ENCODE measurements at places on chromosomes 12 and 14.

DNA sequence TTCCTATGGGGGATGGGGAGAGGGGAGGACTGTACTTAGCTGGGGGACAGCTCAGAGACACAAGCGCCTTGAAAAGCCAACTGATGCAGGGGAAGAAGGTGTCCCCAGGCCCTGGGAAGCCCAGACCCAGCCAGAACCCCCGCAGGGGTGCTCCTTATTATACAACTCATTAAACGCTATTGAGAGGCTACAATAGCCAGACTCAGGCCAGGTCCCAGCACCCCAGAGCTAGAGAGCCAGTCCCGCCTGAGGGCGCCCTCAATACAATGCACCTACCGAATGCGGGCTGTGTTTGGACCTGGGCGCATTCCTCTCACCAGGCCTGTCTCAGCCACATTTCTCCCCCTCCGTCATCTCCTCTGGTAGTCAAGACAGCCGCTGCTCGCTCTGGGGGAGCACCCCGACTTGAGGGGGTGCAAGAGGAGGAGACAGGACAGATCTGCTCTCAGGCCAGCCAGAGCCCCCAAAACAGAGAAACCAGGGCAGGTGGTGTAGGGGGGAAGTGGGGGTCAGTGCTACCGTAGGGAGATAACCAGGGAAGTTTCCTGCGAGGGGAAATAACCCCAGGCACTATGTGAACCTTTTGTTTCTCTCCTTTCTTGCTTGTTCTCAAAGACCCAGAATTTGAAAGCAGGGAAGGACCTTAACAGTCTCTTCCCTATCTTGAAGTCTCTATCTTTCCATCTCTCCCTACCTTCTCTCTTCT lies 6.1 kb upstream of the ASIC1 start:
- DNase-seq, result no peak

DNA sequence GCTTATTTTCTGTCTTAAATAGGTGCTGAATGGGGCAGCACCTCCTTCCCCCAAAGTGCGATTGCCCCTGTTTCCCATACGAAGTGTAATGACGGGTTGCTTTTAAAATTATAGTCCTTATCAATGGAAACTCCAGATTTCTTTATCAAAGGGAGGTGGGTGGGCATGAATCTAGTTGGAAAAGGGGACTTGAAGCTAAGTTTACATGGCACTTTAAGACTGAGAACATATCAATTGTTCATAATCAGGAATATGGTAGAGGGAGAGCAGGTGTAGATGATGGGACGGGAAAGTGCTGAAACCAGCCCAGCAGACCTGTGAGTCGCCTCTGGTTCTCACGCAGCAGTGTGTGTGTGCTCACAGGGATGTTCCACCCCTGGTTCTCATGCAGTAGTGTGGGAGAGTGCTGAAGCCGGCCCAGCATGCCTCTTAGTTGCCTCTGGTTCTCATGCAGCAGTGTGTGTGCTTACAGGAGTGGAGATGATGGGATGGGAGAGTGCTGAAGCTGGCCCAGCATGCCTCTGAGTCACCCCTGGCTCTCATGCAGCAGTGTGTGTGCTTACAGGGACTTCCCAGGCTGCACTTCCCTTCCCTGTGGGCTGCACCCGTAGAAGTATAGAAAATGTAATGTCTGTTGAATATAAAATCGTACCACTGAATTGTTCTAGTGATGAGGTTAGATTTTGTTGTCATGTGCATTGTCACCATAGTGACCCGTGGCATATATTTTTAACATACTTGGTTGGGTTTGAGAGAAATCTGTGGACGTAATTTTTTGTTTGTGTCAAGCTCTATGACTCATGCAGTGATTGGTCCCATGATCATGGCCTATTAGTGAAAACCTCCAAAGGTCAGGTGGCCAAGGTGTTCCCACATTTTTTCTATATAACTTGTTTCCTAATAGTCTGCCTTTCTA lies 51.6 kb downstream of the GPATCH2L start:
- DNase-seq, result no peak

DNA sequence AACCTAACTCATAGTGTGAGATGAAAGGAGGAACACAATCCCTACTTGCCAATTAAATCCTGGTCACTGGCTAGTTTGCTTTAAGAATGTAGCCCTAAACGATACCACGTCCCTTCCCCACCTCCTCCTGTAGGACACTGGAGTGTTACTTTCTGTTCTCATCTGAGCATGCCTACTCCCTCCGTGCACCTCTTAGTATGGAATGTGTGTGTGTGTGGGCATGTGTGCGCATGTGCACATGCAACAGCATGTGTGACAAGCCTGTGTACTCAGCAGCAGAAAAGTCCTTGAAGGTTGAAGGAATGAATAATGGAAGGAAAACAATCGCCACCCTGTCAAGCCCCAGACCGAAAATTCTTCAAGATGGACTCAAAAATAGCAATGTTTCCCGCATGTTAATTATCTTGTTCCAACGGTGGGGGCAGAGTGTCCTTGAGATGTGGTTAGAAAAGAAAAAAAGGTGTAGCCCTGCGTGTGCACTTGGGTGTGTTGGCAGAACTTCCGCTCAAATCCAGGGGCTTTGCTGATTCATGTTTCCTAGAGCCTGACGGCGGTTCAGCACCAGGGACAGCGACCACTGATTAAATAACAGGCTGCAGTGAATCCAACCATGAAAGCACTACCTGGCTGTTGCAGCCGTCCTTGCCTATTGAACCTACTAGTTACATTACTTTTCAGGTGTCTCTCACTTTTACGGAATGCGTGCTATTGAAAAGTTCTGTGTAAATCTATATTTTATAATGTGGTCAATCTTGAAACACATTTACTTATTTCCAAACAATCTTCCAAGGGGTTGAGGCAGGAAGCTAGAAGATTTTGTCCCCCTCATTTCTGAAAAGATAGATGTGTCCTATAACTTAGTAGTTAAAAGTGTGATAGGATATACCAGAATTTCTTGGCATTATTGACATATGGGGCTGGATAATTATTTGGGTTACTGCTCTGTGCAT lies 79.8 kb downstream of the SRRM4 start:
- DNase-seq, result peak; percentile 90

DNA sequence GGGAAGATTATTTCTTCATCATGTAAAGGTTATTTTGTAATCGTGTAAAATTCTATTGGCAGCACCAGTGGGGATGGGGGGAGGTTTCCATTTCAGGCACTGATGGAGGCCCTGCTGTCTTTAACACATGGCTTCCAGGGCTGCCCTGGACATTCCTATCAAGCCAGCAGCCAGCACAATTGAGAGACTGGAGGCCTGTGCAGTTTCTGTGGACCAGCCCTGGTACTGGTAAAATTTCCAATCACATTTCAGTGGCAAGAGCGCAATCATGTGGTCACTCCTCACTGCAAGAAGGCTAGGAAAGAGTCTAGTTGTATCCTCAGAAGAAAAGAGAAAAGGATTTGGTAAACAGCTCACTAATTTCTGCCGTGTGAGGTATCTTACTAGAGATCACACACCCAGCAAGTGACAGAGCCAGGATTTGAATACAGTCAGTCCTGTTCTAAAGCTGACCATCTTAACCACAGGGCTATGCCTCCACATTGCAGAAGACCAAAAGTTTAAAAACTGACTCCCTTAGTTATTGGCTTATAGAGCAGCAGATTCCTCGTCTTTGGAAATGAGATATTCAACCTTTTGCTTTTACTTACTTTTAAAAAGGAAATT lies 179.4 kb upstream of the ARHGAP5 start:
- DNase-seq, result no peak

DNA sequence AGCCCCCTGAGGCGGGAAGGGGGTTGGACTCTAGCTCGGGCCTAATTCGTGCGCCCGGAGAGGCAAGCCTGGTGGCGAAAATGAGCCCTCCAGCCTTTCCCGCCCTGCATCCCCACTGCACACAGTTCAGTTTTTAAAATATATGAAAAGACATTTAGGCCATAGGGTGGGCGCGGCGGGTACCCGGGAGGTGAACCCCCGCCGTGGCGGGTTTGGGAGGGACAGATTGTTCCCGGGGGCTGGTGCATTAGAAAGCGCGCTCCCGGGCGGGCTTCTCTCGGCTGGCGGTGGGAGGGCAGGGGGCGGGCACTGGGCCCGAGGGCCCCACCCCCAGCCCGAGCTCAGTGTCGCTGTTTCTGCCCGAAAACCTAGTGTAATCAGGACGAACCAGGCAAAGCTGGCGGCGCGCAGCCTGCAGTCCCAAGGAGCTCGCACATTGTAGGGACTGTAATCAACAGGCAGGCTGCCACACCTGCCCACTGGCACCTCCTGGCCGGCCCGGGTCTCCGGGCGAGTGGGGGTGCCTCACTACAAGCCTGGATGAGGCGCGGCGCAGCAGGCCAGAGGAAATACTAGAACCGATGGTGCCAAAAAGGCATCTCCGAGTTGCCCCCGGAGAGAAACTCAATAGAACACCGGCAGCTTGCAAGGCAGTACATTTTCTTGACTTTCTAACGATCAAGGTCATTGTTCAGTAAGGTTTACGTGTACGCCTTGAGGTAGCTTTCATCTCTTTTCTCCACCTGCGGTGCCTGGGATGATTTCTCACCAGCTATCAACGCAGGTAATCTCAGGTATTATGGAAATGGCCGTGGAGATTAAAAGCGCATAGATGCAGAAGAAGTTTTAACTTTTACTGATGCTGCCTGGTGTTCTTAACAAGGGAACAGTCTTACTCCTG lies 764 bp upstream of the SPTB start:
- peak; percentile 74 for DNase-seq

- no peak for DNase-seq
Measured at GRCh38 chr14:38553586-38553985, 297.7 kb upstream of the CLEC14A start.

DNA sequence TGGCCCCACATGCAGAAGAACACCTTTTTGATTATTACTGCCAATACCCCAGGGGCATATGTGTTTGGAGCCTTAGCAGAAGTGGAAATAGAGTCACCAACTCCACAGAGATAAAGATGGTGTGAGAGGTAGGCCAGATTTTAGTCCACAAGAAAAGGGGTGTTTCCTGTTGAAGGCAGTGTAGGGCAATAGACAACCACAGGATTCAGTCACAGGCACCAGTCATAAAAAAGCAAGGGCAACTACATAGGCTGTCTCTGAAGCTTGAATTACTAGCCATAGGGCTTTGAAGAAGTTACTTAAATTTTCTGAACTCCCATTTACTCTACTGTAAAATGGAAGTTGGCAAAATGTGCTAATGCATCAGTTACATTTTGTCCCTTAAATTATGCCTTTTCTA lies 18.9 kb downstream of the ERP27 start:
- DNase-seq, result no peak

DNA sequence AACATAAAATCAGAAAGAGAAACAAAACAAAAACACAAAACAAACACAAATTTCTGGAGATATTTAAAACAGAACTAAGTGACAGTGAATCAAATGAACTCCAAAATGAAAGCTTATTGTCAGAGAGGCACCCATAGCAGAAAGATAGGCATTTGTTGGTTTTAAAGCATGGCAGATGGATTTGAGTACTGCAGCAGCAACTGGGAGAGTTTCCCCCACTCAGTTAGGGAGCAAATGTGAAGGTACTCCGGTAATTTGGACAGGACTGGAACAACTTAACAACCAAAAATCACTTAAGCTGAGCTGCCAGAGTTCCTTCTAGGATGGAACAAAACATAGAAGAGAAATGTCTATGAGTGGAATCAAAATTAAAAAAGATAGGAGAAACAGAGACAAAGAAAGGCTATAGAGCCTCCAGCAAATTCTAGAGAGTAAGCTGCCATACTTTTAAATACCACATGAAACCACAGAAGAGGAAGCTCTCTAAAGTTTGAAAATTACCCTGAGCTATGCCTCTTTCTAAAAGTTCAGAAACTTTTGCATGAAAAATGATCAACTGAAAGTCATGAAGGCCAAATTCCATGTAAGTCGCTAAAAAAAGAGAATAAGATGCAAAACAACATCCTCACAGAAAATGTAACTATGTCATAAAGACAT lies 1248.3 kb upstream of the USP15 start:
- DNase-seq, result no peak

DNA sequence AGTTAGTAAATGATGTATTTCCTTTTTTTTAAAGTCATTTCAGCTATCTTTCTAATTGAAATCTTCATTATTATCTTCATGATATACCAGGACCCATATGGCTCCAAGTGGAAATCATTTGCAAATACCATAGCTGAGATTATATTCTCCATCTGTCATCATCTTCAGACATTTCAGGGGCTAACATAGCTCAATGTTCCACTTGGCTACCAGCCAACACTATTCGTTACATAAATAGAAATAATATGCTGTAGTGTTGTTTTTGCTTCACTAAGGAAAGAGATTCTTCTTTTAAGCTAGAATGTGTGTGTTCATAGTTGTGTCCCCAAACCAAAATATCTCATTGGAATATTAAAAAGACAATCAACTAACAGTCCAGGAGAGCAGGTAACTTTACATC lies 225.1 kb downstream of the DIO2 start:
- DNase-seq, result no peak

GRCh38 chr14:33184587-33184986 lies 245.9 kb downstream of the NPAS3 start:
- no peak for DNase-seq

DNA sequence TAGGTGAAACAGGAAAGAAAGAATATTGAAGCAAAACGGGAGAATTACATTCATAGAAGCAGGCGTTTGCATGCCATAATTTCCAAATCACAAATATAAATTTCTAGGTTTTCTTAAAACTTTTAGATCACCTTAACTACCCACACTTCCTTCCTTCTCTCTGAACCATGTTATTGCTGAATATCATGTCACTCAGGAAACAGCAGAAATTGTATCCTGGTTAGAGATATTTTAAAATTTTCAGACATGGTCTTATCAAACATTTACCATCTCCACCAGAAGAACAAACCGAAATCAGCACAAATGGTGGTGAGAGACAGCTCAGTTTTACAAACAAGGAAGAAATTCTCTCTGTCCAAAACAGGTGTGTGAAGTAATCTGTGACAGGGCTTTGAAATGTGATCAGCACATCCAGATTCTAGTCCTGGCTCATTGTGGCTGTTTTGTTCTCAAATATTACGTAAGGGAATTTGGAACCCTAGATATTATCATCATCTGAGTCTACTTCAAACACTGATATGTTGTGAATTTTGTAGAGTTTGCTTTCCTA lies 16.3 kb downstream of the TESPA1 start:
- no peak for DNase-seq

DNA sequence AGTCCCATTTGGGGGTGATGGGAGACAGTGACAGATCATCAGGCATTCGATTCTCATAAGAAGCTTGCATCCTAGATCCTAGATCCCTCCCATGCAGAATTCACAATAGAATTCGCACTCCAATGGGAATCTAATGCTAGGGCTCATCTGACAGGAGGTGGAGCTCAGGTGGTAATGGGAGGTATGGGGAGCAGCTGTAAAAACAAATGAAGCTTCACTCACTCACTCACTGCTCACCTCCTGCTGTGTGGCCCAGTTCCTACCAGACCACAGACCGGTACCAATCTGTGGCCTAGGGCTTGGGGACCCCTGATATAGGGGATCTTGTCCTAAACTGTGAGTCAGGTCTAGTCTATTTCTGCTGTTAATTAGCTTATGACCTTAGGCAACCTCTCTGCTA lies 40.1 kb upstream of the EPS8 start:
- DNase-seq, result no peak

Data from nephron progenitor cell (in vitro differentiated cells).